ENCODE measurements at places on chromosomes 3 and 15.

- peak; percentile 21 for DNase-seq
Observed at GRCh38 chr15:63318344-63318743, 40.9 kb downstream of the APH1B start.

GRCh38 chr15:101807345-101807945 is 4.1 kb downstream of the OR4F6 start:
- no peak for DNase-seq

GRCh38 chr3:87260270-87260669 is 16.1 kb downstream of the POU1F1 start:
- peak; percentile 71 for DNase-seq

GRCh38 chr3:152413240-152413639 is 144.5 kb downstream of the MBNL1 start:
- no peak for DNase-seq

- DNase-seq, result no peak
Observed at GRCh38 chr3:128727996-128728395, 2.0 kb downstream of the RAB7A start.

All from mucosa of descending colon (tissue), 3 donors.